ENCODE measurements at places on chromosomes 13 and 19.

GRCh38 chr13:113581871-113582270, 2.7 kb upstream of the TFDP1 start:
- DNase-seq, result no peak

GRCh38 chr13:52744842-52745375, 5.3 kb upstream of the CNMD start:
- no peak for DNase-seq

DNA sequence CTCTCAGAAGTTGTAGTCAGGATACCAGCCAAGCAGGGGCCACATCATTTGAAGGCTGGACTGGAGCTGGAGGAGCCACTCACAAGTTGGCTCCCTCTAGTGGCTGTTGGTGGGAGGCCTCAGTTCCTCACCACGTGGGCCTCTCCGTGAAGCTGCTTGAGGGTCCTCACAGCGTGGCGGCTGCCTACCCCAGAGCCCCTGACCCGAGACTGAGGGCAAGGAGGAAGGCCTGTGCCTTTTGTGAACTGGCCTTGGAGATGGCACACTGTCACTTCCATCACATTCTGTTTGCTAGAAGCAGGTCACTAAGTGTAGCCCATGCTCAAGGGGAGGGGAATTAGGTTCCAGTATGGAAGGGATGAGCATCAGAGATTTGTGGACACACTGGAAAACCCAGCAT, 14.6 kb downstream of the GNA11 start:
- peak; percentile 75 for DNase-seq

DNA sequence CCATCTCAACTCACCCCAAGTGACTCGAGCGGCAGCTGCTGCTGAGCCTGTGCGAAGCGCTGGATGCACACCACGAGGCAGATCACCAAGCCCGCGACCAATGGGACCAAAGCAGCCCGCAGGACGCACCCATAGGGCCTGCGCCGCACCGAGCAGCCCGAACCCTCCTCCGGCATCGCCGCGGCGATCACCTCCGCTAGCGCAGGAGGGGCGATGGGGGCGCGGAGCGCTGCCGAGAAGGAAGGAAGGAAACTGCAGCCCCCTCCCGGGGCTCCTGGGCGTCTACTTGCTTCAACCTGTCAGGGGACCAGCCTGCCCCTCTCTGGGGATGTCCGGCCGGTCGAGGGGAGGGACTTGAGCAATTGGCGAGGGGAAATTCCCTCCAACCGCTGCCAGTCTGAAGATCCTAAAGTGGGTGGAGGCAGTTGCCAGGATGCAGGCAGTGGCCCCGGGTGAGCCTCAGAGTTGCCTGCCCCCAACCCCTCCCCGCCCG, at the start of gene CD70:
TSS of gene CD70 (minus strand) at position 324 of the 493 bp plus-strand sequence. CDS start at position 176, 148 bp downstream.
- DNase-seq, result peak; percentile 47

- DNase-seq, result no peak
Measured at GRCh38 chr19:51586103-51586728, 15.1 kb downstream of the ZNF175 start.

- DNase-seq, result no peak
Measured at GRCh38 chr19:6856749-6857372, 30.5 kb upstream of the ADGRE1 start.

DNA sequence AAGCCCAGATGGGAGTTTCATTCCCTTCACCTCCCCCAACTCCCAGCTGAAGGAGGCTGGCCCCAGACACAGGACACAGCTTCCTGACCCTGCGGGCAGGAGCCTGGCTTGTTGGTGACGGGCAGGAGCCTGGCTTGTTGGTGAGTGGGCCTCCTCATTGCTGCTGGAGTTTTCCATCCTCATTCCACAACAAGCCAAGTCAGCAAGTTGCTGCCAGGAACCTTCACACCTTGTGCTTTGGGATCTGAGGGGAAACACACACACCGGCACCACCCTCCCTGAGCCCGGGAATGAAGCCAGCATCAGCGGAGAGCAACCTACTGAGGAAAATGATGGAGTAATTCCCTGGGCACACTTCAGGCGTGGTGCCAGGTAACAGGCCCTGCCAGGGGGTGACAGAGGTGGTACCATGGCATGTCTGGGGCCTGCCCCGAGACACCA, 74.9 kb downstream of the ALOX5AP start:
- DNase-seq, result no peak

DNA sequence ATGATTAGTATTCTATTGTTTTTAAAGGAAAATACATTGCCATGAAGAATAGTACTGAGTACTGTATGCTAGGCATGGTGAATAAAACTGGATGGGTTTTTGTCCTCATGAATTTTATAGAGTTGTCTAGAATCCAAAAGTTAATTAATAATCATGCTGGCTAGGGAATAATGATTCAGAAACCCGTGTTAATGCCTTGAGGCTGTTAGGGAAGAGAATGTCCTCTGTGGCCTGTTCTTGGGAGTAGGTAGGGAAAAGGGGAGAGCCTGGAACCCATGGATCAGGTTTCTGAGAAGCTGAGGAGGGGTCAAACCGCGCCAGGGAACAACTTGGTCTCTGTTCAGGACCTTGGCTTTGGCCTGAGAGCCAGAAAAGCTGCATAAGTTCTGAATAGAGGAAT, 1376.3 kb upstream of the SLC10A2 start:
- no peak for DNase-seq

GRCh38 chr13:109740121-109740520, 46.3 kb downstream of the IRS2 start:
- no peak for DNase-seq

DNA sequence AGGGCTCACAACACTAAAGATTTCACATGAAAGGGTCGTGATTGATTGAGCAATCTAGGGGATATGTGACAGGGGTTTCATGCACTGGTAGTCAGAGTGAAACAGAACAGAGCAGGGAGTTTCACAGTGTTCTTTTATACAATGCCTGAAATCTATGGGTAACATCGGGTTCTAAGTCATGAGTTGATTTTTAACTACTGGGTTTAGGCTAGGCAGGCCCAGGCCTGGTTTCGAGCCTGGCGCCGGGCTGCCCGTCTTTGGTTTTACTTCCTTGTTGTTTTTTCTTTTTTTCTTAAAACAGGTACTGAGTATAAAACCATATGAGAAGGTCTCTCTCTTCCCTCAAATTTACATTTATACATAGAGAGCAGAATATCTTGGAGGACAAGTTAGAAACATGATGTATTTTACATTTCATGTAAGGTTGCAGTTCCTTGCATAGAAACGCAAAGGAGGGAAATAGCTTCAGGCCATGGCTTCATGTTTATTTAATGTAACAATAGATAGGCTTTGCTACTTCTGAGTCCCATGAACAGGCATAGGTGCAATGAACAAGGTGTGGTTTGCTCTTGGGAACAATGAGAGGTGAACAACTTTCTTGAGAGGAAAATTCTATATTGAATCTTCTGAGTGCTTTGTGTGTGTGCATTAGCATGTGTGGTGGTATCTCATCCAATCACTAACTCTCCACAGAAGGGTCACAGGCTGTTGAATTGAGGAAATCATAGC, 128.9 kb upstream of the RXFP2 start:
- DNase-seq, result no peak

- DNase-seq, result no peak
Measured at GRCh38 chr13:113862191-113862930, 1.5 kb downstream of the GAS6 start.

DNA sequence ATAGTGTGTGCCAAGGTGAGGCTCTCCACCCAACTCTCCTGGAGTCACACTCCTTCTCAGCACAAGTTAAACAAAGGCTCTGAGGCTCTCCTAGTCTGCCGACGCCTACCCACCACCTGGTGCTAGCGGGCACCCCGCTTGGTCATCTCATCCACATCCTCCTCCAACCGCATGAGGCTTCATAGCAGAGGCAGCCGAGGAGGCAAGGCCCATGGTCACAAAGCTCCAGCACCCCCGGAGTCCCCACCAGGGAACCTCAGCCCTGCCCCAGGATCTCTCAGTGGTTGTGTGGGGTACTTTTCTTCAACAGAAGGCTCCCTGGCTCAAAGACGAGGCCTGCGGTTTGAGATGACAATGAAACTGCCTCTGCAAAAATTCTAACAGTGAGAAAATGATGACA, 43.0 kb downstream of the STK24 start:
- DNase-seq, result no peak

GRCh38 chr13:35781036-35782000, 304.8 kb upstream of the MAB21L1 start:
- no peak for DNase-seq

DNA sequence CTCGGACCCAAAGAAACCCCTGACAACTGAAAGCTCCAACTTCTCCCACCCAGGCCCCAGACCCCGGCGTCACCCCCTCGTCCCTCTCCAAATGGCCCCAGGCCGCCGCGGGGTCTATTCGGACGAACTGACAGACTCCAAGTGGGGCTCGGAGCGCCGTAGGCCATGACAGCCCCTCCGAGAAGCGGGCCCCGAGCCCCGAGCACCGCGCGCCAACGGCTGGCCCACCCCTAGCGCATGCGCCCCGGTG, 360 bp downstream of the DDX39A start:
- peak; percentile 89 for DNase-seq

GRCh38 chr19:45110851-45111266, 17.9 kb downstream of the PPP1R37 start:
- DNase-seq, result no peak

GRCh38 chr19:40444825-40445312, 734 bp upstream of the SERTAD3 start:
- no peak for DNase-seq

DNA sequence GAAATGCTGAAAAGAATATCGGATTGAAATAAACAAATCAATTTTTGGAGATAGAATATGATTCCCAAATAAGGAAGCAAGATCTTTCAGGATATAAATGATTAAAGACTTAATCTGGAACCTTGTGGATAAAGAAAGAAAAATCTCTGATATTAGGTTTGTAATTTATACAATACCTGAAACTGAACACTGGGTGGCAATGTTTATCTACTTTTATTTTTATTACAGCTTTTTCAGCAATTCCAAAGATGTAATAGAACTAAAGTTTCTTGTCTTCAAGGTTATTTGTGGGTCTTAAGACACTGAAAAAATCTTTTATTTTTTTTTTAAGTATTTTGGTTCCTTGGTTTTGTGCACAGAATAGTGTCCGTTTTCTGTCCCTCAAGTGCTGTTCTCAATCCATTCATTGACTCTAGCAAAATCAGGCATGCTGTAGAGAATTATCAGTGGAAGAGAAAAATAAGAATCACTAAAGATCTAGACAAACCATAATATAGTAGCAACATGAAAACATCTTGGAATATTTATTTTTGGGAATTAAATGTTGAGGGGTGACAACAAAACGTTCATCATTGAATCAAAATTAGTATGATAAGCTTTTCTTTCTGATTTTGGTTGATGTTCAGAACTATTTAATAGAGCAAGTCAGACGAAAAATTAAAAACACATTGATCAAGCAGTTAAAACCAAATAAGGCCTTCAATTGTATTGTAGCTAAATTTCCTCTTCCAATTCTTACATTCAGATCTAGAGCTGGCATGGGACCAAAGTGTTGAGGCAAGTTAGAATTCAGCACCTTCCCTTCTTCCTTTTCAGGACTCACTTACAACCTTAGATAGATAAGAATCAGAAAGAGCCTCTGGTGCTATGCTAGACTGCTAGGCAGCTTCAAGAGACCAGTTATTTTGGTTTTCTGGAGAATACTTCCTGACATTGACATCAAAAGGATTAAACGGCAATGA, 704.4 kb upstream of the PCDH20 start:
- no peak for DNase-seq

DNA sequence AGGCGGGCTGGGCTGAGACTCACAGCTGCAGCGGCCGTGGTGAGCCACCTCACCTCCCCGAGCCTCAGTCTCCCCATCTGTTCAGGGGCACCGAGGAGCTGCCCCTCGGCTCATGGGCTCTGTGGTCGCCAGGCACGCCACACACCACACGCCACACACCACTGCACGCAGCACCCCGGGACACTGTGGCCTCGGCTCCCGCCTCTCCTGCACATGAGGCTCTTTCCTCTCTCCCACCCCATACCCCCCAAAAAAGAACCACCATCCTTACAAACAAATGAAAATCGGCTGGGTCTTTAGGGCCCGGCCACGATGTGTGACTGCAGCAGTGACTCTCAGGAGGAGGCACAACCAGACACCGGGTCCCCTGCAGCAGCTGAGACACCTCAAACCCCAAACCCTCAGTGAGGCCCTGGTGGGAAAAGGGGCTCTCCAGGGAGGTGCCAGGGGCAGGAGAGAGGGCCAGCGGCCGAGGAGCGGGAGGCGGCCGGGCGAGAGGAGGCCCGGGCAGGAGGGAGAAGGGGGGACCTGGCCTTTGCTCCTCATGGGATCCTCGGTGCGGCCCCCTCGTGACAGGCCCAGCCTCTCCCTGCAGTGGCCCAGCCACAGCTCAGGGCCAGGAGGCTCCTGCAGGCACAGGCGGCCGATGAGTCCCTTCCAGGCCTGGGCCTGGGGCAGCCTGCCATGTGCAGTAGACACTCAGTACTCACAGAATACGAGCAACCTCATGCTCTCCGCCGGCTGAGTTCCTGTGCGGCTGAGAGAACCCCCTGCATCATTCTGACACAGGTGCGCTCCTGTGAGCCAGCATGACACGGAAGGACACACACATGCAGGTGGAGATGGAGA, 66.3 kb downstream of the RASA3 start:
- DNase-seq, result peak; percentile 49

DNA sequence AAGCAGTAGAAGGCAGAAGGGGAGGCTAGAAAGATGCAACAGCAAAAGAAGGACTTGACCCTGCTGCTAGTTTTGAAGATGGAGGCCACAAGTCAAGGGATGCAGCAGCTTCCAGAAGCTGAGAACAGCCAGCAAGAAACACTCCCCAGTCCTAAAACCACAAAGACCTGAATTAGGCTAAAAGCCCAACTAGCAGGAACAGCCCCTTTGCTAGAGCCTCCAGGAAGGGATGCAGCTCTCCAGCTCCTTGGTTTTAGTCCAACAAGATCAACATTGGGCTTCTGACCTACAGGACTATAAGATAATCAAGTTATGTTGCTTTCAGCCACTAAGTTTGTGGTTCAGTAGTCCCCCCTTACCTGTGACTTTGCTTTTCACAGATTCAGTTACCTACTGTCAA, 10.5 kb upstream of the LATS2 start:
- no peak for DNase-seq

- no peak for DNase-seq
Measured at GRCh38 chr19:30393046-30393445, 20.9 kb downstream of the ZNF536 start.

DNA sequence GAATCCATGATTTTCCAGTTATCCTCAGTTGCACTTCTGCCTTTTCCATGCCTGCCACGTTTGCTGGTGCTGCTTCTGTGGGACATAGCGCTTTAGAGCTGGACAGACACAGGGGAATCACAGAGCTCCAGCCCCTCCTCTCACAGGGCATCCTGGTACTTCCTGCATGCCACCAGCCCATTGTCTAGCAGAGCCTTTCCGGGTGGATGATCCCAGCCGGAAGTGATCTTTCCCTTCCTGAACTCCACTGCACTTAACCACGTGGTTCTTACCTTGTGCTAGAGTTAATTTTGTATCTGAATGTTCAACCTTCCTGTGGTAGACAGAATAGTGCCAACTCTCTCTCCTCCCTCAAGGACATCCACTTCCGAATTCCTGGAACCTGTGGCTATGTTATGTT, 12.6 kb upstream of the OLFM4 start:
- DNase-seq, result no peak

GRCh38 chr13:99313501-99313900, 6.3 kb upstream of the GPR183 start:
- no peak for DNase-seq
